Colonic mucosa (tissue), 4 donors: ENCODE measurements at places on chromosomes 12 and 14. TPM values are rescaled to one million over a fixed set of nuclear protein-coding genes. Genes with fewer than 3 reads are reported as not detected.

DNA sequence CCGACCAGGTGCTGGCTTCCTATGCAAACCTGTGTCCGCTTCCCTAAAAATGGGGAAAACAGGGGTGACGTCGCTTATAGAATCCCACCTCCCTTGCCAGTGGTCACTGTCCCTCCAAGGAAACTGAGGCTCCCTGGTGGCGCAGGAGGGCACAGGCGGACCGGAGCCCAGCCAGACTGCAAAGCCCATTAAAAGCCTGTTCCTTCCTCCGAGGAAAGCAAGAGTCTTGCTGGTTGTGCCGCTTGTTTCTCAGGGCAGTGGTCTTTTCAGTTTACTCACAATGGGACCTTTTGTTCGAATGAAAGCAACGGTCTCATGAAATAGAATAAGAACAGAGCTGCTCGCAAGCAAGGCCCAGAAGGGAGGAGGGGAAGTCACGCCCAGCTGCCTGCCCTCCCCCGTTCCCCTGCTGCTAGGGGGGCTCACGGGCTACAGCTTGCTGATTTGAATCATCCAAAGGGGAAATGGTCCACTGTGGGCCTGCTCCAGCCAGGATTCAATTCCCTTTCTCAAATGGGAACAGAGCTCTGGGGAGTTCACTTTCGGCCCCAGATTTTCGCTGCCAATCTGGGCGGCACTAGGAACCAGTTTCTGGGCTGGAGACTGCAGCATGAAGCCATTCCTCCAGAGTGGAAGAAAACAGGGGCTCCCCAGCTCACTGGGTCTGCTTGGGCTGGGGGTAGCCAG lies 4.6 kb upstream of the SELPLG start:
- no peak for DNase-seq

- no peak for DNase-seq
Measured at GRCh38 chr14:34355584-34356263, 106.3 kb downstream of the SPTSSA start.

GRCh38 chr14:85175556-85175955 lies 354.4 kb upstream of the FLRT2 start:
- DNase-seq: no peak

- DNase-seq: no peak
Measured at GRCh38 chr14:54085232-54085761, 128.7 kb upstream of the BMP4 start.

- no peak for DNase-seq
Measured at GRCh38 chr12:116039081-116039480, 238.4 kb downstream of the MED13L start.

DNA sequence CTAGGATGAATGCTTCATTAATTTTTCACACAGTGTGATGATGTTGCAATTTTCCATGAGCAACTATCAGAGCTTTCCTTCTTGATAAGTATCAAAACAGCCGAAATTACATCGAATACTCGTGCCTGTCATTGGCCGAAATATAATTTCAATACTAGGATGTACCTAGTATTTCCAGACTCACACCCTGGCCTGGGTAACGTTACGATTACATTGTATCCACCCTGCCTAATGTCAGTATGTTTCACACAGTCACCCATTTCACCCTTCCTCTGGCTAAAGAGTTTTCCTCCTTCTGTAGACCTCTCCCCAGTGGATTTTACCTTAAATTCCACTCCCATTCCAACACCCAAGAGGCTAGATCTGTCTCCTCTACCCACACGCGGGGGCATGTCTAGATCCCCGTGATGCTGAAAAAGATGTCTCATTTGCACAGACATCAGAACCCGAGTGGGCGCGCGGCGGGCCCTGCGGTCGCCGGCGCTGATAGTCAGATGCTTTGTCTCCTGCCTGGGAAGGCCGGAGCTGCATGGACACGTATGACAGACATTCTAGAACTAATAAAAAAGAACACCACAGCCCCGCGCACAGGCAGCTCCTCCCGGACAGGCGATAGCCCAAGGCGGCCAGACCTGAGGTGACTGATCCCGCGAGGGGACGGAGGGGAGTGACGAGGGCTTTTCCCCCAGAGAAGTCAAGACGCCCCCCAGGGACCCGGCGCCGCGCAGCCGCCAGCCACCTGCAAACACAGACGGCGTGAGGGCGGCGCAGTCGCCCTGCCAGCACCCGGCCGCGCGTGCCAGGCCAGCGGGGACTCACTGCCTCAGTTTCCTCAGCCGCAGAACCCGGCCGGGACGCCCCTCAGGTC lies 723 bp downstream of the KIF21A start:
- DNase-seq: peak; percentile 51

DNA sequence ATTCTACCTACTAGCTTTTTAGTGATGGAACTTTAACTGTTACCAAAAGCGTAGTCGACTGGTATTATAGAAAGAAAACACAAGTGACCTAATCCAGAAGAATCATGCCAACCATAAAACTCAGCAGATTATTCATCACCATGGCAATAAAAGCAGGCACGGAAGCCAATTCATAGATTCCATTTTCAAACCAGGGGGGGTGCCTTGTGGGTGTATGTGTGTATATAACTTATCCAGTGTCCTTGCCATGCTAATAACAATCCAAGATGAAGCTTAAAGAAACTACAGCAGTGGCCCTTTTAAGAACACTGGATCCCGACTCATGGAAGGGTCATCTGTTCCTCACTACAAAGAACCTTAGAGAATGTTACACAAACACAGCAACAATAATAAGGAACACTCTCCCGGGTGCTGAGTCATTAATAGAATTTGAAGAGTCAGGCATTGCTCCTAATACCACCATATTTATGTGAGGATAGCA lies 61.0 kb downstream of the EPS8 start:
- DNase-seq: peak; percentile 57

Gene SDR9C7
- not detected for total RNA-seq

Gene CMA1
- 1.3 TPM for total RNA-seq
